Cerebellar nuclear complex (tissue), 1 donor: ENCODE measurements at places on chromosomes 1 and 21.

- DNase-seq = no peak
Observed at GRCh38 chr1:159890390-159890789, 9.6 kb downstream of the CFAP45 start.

DNA sequence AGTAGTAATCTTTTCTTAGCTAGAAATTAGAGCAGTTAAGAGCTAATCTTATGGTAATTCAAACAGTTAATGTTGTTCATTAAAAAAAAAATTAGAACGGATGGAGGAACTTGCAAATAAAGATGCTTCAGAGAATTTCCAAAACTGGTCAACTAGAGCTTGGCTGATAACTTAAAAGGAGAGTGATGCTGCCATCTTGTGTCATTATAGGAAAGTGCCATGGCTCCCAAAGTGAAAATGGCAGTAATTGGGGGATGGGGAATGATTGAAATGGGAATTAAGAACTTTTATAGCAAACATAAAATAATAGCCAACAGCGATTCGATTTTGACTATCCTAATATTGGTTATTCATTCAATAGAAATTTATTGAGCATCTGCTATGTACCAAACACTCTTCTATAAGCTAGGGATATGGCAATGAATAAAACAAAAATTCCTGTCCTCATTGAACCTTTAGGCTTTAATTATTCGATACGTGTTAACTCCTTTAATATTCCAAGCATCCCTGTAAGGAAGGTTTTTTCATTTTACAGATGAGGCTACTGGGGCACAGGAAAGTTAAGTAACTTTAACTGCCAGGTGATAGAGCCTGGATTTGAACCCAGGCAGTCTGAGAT, 5.7 kb upstream of the PLPP3 start:
- no peak for DNase-seq

GRCh38 chr1:218466341-218467010, 121.3 kb downstream of the TGFB2 start:
- DNase-seq = no peak

GRCh38 chr1:234500269-234500668, 21.3 kb upstream of the TARBP1 start:
- no peak for DNase-seq

GRCh38 chr1:44828841-44829440, 14.1 kb downstream of the PTCH2 start:
- DNase-seq = no peak

DNA sequence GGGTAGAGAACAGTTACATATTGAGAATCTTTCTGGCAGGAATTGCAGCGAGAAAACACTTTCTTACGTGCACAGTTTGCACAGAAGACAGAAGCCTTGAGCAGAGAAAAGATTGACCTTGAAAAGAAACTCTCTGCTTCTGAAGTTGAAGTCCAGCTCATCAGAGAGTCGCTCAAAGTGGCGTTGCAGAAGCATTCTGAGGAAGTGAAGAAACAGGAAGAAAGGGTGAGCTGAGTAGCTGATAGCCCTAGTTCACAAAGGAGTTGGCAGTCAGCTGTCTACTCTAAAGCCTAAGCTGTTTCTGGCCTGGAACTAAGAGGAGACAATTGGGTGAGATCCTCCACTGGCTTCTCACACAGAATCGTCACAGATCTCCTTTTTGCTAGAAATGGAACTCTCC, 20.3 kb upstream of the SH3BGRL3 start:
- no peak for DNase-seq

DNA sequence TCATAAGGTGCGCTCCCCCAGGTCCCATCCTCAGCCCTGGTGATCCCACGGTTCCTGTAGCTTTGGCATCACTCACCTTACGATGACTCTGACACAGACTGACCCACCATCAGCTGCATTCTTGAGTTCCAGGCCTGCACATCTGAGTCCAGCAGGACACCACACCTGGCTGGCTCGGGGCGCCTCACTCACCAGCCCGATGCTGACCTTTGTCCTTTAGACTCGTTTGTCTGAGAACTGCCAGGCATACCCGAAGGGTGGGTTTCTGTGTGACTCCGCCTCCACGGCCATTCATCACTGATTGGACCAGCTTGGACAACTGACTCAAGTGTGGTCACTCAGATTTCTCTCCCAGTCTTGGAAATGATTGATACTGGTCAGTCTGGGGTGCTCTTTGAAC, 129.4 kb upstream of the CSF3R start:
- DNase-seq = no peak

DNA sequence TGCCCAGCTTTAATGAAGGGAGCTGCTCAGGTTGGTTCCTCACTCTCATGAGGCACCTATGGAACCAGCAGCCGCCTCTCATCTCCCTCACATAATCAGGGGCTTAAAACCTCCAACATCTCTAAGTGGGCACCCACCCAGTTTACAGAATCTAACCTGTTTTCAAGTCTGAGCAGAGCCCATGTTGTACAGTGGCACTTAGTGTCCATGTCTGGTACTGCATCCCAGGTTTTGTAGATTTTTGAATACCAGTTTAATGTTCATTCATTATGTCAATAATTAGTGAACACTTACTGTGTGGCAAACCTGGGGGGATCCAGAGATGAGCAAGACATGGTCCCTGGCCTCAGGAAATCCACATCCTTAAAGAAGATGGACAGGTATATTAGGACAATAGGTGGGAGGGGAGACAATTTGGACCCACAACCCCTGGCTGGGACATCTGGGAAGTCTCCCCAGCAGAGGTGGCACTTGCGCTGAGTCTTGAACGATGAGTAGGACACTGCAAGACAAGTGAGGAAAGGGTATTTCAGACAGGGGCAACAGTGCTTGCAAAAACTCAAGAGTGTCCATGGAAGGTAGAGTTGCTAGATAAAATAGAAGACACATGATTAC, 83.3 kb downstream of the LACTBL1 start:
- DNase-seq = no peak
